ENCODE measurements at places on chromosomes 3 and 15.

DNA sequence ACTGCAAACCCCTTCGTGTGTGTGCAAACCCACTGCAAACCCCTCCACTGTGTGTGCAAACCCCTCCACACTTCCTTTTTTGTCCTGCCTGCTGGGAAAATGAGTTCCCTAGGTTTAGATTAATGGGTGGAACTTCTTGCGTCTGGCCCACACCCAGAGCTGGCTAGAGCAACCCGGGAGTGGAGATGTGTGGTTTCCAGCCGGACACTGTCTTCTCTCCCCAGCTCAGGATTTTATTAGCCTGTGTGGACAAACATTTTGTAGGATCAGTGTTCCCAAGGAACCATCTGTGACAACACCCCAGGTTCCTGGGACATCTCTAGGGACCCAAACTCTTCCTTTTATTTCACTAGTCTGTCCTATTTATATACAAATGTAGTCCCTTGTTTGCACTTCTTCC is 9.6 kb upstream of the LRRK1 start:
- DNase-seq: no peak

DNA sequence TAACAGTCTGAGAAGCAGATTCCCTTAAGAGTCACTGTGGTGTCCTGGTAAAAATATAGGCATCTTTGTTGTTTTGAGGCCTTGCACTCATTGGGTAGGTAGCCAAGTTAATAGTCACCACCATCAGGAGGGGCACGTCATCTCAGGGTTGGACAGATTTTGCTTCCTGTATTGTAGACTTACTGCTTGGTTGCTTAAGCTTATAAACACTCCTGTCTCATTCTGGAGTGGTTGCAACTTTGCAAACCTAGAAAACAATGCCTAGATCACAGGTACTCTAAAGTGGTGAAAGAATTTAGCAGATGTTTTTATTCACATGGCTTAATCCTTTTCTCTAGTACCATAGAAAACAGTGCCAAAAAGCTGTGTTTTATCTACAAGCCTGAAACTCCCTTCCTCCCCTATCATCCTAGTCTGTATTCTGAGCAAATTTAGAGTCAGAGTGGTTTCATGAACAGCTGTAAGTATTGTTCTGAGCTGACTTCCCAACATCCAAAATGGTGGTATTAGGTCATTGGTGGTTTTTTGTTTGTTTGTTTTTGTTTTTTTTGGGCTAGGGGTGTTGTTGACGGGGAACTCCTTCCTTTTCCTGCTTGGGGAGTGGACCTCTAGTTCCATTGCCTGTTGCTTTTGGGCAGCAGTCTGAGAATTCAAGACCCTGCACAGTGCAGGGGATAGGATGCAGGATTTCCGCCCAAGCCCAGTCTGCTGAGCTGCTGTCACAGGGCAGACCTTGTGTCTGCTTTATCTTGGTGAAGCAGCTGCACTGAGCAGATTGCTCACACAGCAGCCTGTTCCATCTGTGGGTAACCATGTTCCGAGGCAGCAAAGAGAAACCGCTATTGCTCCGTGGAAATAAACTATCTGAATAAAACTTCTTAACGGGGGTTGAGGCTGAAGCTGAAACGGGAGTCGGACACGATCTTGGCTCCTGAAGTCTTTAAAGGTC is 202.0 kb downstream of the AKAP13 start:
- peak; percentile 34 for DNase-seq

DNA sequence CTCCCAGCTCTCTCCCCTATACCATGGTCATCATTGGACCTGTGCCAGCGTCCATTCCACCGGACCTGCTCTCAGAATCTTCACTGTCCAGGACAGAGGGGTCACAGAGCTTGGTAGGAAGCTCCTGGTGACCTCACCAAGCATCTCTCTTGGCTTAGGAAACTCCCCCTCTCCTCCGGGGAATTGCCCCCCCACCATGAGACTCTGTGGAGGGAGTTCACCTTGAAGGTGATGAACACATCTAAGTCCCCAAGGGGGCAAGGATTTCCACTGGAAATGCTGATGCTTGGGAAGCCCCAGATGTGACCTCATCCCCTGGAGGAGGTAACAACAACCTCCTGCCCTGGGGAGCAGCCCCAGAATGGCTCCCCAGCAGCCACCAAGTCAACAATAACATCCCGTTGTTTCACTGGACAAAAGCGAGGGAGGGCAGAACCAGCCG is 3.2 kb downstream of the SEMA7A start:
- no peak for DNase-seq

DNA sequence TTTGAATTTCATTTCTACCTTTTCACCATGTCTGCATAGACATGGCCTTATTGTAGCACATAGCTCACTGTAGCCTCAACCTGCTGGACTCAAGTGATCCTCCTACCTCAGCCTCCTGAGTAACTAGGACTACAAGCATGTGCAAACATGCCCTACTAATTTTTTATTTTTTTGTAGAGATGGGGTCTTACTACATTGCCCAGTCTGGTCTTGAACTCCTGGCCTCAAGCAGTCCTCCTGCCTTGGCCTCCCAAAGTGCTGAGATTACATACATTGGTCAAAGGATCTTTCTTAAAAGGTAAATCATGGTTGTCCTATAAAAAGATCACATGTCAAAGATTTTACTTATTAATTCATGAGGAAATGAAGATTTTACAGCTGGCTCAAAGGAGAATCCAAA is 57.2 kb upstream of the GOLGA8B start:
- no peak for DNase-seq

- DNase-seq: no peak
Observed at GRCh38 chr3:194150252-194150934, 14.4 kb downstream of the HES1 start.

DNA sequence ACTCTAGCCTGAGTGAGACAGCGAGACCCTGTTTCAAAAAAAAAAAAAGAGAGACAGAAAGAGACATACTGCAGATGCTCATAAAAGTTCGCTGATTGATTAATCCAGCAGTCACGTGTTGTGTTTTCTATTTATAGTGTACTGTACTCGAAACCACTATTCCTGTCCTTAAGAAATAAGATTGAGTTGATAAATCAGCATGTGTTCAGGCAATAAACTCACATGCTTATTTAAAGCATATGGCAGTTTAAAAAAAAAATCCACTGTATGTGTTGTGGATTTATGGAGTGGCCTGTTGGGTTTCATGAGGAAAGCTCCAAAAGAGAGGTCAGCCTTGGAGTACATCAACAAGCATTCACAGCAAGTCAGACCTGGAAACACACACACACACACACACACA is 17.7 kb downstream of the RPL22L1 start:
- DNase-seq: no peak

GRCh38 chr15:32908135-32908801 is 190.5 kb downstream of the GREM1 start:
- DNase-seq: peak; percentile 71

- no peak for DNase-seq
Observed at GRCh38 chr3:130737622-130738021, 9.0 kb downstream of the PIK3R4 start.

DNA sequence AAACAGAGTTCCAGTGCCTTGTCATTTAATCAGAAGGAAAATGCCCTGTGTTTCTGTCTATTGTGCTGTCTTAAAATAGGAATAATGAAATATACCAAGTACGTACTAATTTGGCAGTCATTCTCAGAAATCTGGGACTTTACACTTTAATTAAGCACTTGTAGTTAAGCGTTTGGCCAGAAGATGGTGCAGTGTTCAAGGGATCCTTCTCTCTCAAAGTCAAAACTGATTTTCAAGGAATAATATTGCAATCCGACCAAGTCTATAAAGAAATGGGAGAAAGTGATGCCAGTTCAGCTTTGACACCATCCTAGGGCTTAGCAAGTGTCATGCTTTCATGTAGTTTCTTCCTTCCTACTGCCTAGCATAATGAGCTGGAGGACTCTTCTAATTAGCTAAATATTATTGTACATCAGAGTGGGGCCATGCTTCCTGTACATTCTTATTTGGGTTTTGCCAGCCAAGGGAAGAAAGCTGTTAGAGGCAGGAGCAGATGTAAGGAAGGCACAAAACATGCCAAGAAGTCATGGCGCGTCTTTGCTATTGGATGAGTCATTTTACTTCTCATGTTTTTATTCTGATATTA is 64.8 kb downstream of the SAMMSON start:
- DNase-seq: peak; percentile 1

- DNase-seq: no peak
Observed at GRCh38 chr3:181076558-181076957, 87.0 kb upstream of the DNAJC19 start.

GRCh38 chr3:10292505-10293419 is at the start of gene GHRL:
GHRL (minus strand) TSS chr3:10292947; CDS start chr3:10290180, 2,767 bp downstream.
- peak; percentile 68 for DNase-seq

- no peak for DNase-seq
Observed at GRCh38 chr3:74036568-74036967, 411.8 kb upstream of the PDZRN3 start.

All from GM12878 (cell line).